ENCODE measurements at places on chromosomes 6 and 20.

GRCh38 chr6:127404133-127404532, 55.1 kb downstream of the KIAA0408 start:
- DNase-seq, result no peak

DNA sequence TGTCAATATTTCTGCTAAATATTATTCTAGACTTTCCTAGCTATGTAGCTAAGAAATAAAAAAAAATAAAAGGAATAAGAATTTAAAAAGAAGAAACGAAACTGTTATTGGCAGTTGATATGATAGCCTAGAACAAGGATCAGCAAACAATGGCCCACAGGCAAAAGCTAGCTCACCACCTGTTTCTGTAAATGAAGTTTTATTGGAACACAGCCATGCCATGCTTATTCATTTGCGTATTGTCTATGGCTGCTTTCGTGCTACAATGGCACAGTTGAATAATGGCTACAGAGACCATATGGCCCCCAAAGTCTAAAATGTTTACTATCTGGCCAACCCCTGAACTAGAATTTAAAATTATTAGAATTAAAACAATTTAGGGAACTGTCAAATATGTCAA, 952.6 kb upstream of the MAP3K7 start:
- DNase-seq, result no peak

GRCh38 chr6:142395266-142395665, 93.5 kb downstream of the ADGRG6 start:
- DNase-seq, result no peak

- no peak for DNase-seq
These were observed 80.4 kb downstream of the RWDD2A start for GRCh38 chr6:83273596-83273995.

Measured in HS-5 (cell line).